Putamen (tissue), 1 donor: ENCODE measurements at places on chromosomes 7 and 10.

GRCh38 chr10:12490963-12491362 is 141.6 kb downstream of the CAMK1D start:
- no peak for DNase-seq

DNA sequence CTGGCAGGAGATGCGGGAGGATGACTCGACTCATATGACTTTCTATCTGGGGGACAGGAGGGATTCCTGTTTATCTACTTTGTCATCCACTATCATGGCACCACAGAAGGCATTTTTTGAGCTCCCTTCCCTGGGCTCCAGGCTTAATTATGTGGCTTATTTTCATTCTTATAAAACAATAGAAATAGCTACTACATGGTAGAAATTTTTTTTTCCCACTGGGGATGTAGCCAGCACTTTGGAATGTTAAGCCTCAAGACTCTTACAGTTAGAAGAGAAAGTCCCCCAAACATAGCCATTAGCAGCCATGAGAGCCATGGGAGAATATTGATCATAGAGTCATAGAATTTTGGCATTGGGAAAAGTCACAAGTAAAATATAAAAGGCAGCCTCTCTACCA is 14.6 kb upstream of the FAM180A start:
- no peak for DNase-seq

GRCh38 chr7:19062216-19062615 is 55.2 kb downstream of the TWIST1 start:
- no peak for DNase-seq

DNA sequence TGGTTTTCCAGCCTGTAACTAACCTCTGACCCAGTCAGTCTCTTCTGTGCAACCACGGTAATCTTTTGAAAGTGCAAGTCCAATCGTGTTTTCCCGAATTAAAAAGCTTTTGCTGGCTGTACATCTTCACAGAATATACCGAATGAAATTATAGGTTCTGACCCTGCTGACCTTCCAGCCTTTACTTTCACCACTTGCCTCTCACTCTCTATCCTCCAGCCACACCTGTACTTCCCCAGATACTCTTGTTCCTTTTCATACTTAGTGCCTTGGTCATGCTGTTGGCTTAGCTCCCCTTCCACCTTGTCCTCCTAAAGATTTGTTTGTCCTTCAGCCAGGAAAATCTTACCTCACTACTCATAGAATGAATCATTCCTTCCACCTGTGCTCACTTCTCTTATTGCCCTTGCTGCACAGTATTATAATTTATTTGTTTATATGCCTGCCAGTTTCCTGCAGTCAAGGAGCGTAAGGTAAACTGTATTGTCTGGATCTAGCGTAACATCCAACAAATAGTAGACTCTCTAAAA is 2.3 kb upstream of the PNPLA8 start:
- DNase-seq, result no peak

DNA sequence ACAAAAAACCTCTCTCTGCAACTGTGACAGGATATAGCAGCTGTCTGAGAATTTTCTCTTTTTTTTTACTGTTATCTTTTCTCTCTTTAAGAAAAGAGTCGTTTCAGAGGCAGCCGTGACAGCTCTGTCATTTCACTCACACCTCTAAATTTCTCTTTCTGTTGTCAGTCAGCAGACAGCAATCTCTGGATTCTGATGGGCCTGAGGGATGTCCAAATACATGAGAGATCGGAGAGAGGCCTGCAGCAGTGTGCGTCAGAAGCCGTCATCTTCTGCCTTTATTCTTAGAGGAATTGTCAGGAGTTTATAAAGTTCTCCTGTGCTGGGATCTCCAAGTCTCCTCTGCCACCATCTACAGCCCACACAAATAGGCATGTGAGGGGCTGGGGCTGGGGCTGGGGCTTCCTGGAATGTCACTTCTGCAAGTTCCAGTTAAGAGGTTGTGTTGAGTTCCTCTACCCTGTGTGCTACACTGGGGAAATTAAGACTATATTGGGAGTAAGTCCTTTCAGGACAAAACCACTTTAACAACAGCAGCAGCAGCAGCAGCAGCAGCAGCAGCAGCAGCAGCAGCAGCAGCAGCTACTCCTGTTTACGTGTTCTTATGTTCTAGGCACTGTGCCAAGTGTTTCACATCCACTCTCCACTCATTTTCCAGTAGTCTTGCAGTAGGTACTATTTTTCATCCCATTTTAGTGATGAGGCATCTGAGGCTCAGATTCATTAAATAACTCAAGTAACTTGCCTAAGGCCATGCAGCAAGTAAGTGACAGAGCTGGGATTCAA is 541.3 kb downstream of the LRMDA start:
- DNase-seq, result no peak

DNA sequence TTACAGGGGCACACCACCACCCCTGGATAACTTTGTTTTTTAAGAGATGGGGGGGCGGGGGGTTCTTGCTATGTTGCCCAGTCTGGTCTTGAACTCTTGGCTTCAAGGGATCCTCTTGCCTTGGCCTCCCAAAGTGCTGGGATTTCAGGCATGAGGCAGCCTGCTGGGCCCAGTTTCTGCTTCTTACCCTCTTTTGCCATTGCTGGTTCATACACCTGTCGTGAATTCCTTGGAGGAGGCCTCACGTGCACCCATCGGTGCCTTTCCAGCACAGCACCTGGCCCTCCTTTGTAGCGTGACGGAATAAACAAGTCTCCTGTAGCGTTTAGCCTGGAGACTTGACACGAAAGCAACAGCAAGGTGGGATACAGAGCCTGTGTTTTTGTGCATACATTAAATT is 75.5 kb downstream of the CARD11 start:
- DNase-seq, result no peak

DNA sequence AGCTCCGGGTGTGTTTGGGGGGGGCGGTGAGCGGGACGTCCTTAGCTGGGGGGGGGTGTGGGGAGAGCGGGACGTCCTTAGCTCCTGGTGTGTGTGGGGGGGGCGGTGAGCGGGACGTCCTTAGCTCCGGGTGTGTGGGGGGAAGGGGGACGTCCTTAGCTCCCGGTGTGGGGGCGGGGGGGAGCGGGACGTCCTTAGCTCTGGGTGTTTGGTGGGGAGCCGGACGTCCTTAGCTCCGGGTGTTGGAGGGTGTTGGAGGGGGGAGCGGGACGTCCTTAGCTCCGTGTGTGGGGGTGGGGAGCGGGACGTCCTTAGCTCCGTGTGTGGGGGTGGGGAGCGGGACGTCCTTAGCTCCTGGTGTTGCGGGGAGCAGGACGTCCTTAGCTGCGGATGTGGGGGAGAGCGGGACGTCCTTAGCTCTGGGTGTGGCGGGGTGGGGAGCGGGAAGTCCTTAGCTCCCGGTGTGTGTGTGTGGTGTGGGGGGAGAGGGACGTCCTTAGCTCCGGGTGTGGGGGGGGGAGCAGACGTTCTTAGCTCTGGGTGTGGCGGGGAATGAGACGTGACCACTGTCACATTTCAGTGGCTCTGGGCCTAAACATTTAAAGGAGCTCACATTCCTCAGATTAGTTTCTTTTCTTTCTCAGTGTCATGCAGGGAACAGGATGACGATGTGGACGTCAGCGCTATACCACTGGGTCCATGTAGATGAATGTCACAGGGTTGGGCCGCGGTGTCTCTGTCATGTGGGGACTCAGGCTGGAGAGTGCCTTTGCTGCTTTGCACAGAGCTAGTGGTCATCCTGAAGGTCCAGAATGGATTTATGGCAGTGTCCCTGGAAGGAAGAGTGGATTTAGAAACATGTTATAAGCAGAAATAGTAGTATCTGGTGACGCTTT is 7.5 kb downstream of the DYNC2I1 start:
- DNase-seq, result no peak

DNA sequence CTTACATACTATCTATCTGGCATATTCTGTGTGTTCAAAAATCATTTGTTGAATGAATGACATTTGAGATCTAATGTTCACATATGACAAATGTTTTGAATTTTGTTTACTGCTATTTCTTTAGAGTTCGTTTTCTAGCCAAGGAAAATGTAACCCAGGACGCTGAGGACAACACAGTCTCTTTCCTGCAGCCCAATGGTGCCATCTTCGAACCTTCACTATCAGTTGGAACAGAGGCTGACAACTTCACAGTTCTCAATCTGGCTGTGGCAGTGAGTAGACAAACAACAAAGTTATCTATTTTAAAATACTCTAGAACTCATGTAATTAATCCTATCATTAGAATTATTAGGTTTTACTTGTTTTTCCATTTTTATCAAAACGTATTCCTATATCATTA is 22.5 kb downstream of the CD36 start:
- no peak for DNase-seq

DNA sequence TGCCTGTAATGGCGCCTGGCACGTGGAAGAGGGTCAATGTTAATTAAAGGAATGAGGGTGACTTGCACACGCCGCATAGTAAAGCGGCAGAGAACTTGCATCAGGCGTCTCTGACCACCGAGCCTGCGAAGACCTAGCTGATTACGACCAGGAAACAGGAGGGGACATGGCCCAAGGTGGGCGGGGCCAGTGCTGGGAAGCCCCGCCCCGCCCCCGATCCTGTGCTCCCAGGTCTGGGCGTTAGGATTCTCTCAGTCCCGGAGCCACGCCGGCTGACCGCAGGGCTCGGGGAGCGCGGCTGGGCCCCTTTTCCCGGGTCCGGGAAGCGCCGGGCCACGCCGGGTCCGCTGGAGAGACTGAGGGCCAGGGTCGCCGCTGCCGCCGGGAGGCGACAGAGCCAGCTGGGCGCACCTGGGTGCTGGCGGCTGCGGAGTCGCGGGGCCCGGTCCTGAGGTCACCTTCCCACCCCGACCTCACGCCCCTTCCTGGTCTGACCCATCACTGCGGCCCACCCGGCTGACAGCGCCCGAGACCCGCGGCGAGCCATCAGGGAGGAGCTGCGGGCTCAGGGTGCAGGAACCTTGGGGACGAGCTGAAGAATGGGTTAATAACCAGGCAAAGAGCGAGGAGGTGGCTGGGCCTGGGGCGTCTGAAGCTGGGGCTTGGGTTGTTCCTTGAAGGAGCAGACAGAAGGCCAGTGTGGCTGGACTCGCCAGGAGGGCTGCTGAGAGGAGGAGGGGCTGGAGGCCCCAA is 23.0 kb upstream of the GRID1 start:
- DNase-seq, result no peak

DNA sequence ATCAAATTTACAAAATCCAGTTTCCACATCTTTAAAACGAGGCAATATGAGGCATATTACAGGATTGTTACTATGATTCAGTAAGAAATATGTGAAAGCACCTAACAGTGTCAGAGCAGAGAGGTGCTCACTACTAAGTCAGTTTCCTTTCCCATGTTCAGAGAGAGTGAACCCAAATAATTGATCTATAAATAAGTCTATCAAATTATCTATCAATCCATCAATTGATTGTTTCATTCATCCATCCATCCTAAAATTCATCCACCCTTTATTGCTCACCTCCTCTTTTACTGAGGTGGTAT is 340.8 kb downstream of the SUGCT start:
- DNase-seq, result no peak

DNA sequence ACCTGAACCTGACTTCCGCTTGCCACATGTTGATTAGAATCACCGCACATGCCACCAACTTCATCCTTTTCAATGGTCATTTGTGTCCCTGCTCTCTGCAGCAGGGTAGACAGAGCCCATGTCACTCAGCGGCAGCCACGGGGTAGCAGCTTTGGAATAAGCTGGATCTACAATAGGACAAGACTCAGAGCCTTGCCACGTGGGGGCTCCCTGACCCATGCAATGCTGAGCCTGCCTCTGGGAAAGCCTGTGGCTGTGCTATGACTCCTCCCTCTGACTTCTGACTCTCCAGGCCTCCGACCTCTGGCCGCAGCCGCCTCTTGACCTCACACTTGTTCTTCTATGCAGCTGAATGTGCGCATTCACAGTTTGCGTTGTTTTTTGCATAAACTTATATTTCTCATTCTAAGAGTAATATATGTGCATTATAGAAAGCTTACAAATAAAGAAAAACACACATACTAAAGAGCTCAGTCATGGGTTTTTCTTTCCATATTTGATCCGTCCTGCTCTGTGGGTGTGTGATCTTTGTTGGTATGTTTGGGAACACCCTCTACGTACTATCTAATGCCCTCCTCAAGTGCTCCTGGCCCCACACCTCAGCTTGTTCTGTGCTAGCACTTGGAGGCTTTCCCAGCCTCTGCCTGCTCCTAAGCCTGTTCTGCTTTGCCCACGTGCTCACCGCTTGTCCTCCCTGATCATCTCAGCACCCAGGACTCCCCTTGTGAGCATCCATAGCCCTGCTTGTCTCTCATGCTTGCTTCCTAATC is 198.0 kb upstream of the MKI67 start:
- no peak for DNase-seq

GRCh38 chr10:121112579-121113384 is 261.6 kb downstream of the WDR11 start:
- DNase-seq, result no peak

- DNase-seq, result no peak
These were observed 150.6 kb downstream of the DIP2C start for GRCh38 chr10:538895-539294.

- no peak for DNase-seq
These were observed 294.3 kb downstream of the MAGI2 start for GRCh38 chr7:79159040-79159664.

GRCh38 chr10:119940487-119940886 is 48.0 kb downstream of the SEC23IP start:
- no peak for DNase-seq

DNA sequence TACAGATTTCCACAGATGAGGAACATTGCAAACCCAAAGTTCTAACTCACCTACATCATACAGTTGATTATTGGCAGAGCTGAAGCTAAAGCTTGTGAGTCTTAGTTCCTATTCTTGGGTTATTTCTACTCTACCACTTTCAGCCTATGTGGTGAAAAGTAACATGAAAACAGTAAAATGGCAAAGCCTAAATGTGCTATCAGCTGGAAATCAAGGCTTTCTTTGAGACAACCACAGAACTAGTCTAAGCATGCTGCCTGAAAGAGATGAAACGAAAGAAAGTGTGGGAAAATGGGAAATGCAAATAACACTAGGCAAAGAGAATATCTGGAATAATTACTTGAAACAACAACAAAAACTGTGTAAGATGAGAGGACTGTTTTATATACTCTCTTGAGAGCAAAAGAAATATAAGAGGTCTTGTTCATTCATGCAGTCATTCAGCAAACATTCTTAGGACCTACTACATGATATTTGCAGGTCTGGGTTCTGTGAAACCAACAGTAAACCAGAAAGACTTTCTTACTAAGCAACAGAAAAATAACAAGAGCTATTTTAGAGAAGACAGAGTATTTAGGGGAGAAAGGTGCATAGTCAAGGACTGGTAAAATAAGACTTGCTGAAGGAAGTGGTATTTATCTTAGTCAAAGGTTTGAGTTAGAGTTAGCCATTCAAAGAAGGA is 437.1 kb downstream of the HTR7 start:
- no peak for DNase-seq
